ENCODE measurements at places on chromosomes 6 and 20.
A peak's percentile ranks its signal among the peaks of the same experiment; 100 is the strongest.

DNA sequence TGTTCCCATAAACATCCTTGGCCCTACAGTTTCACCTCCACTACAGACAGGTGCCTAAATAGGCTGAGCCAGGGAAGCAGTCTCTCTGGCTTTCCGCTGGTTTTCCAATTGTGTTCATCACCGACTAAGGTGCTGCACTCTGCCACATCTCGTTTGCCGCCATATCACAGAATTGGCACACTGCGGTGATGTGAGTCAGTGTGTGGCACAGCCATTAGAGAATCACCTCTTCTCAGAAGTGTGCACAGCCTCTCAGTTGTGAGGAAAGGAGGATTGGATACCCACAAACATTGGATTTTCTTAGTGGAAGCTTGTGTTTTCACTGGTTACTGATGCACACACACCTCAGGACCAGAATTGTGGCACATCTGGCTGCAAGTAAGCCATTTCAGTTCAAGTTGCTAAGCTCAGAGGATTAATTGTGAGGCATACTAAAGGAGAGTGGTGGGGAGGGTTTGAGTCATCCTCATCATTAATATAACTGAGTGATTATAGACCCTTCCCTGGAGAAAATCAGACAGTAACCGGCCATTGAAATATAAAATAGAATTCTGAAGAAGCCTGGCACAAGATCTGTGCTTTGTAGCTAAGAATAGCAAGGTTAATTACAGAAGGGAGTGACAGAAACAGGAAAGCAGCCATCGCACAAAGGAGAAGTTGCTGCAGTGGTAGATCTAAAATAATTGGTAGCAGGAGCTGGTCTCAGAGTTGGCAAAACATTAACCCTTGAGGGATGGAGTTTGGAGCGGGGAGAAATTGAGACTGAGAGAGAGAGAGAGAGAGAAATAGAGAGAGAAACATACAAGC is 506.9 kb downstream of the LMBRD1 start:
- no peak for DNase-seq

DNA sequence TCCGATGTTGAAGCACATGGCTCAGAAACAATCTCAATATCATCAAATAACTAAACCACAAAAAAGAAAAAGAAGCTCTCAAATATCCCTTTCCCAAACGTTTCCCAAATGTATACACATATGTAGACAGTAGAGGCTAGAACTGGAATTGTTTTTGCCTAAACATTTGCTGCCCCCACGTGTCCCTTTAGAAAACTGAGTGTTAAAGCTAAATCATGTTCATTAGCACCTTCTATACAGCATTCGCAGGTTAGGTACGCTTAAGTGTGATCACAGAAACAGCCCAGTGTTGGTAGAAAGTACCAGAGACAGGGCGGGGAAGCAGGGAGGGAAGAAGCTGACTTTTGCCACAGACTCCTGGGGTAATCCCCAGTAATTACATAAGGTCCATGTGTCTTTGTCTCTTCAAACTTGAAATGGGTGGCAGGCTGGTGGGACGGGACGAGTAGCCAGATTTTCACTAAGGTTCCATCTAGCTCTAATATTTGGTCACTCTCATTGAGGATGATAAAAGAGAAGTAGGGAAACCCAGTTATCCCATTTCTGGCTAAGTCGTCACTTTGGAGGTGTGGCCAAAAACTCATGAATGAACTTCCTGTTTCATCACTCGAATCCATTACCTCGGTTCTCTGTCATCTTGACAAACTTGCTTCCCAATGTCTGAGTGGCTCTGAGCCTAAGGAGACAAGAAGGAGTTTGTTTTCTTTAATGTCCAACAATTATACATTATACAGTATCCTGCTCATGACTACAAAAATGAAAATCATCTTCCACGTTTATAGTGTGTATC is 15.0 kb upstream of the TFAP2A start:
- peak; percentile 56 for DNase-seq

- peak; percentile 38 for DNase-seq
These were observed 20.1 kb upstream of the UTRN start for GRCh38 chr6:144265061-144265357.

DNA sequence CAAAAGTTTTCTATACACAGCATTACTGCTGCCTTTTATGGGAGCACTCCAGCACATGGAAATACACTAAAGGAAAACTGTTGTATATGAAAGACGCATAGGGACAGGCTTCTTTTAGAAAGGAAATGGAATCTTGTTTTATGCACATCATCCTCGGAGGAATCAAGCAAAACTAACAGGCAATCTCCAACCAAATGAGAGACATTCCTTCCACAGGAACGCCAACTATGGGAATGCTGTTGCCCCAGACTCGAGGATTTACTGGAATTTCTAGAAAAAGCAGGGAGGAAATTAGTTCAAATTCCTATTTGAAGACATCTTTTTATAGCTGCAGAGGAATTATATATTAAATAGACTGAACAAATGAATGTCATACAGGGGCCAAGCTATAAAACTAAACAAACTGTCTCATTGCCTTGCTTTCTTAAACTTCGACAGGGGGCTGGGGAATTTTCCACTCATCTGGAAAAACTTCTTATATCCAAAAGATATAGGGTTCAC is 52.2 kb downstream of the LYRM4 start:
- peak; percentile 94 for DNase-seq

- DNase-seq: peak; percentile 96
These were observed 81.2 kb downstream of the ASXL1 start for GRCh38 chr20:32439132-32439829.

GRCh38 chr20:18669241-18670019 is 81.6 kb downstream of the DTD1 start:
- peak; percentile 36 for DNase-seq

GRCh38 chr6:144343701-144344428 is 58.7 kb downstream of the UTRN start:
- no peak for DNase-seq

DNA sequence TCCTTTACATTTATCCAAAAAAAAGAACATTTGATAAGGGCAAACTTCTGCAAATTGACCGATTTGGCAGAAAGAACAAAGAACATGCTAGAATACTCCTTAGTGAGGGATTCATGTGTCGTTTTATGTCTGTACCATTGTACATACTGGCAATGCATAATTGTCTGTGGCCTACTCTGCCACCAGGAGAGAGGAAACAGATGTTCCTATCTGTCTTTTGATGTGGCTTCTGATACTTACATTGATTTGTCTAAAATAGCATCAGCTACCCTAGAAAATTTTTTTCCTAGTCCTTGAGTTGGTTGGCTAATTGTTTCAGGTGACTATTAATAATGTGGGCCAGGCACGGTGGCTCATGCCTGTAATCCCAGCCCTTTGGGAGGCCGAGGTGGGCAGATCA is 654.1 kb downstream of the KIF16B start:
- no peak for DNase-seq

- no peak for DNase-seq
These were observed 40.3 kb downstream of the PPP1R14C start for GRCh38 chr6:150183105-150183504.

DNA sequence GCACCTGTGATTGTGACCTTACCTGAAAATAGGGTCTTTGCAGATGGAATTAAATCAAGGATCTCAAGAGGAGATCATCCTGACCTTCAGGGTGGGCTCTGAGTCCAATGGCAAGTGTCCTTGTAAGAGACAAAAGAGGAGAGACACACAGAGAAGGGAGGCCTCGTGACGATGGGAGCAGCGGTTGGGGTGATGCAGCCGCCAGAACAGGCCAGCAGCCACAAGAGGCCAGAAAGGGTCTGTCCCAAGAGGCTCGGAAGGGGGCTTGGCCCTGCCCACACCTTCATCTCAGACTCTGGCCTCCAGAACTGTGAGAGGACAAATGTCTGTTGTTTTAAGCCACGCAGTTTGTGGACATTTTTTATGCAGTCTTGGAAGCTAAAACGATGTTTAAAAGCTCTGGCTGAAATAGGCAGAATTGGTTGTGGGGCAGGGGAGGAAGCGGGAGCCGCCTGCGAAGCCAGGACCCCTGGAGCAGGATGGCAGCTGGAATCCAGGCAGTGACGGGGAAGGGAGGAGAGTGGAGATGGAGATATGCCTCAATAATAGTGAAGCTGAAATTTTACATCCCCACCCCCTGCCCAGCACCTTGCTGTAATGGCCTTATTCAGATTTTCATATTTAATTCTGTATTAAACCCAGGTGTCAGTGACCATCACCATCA is 216.4 kb downstream of the ANKRD60 start:
- DNase-seq: no peak

DNA sequence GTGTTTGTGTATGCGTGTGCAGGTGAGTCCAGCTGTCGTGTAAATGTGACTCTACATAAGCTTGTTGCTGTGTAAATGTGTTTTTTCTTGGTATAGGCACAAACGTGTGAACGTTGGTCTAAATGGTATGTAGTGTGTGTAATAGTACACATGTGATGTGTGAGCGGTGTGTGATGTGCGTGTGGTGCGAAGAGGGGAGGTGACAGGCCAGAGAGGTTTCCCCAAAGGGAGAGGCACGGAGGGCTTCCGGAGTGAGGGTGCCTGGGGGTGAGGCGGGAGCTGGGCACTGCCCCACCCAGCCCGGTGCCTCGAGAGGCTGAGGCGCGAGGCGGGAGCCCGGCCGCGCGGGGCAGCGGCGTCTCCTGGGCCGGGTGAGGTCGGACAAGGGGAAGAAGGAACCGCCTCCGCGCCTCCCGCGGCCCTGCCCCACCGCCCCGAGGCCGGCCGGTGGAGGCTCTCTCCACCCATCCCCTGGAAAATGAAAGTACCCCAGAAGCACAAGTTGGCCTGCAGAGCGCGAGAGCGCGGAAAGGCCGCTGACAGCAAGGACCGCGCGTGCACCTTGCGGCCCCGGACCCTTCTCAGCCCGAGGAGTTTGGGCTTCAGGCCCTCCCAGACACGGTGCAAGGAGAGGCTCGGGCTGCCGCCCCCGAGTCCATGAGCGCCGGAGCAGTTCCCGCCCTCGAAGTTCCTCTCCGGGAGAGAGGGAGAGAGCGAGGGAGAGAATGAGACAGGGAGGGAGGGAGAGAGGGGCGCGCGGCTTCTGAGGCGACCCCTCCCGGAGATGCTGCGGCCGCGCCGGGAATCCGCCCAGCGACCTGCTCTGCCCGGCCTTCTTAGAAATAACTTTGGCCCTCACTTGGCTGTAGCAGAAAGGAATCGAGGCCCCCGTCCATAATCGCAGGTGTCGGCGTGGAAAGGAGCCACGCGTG is 43.2 kb upstream of the OSTM1 start:
- DNase-seq: no peak

DNA sequence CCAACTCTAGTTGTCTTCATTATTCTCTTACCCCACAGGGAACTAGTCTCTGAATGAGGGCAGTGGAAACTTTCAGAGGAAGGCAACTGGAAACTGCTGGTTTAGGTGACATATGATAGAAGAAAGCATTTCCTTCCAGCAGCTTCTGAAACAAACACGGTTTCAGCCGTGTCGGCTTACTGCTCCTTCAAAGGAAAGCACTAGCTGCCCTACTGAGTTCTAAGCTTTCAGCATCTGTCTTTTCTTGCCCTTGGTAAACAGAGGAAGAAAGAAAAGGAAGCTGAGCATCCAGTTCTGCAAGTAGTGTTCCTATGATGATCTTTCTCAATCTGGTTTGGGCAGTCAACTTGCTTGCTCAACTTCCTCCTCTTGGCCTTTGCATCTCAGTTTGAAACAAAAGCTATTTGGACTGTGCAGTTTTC is 117.5 kb upstream of the CEP85L start:
- no peak for DNase-seq

- DNase-seq: no peak
These were observed 386.8 kb downstream of the SAMD5 start for GRCh38 chr6:147895272-147895671.

DNA sequence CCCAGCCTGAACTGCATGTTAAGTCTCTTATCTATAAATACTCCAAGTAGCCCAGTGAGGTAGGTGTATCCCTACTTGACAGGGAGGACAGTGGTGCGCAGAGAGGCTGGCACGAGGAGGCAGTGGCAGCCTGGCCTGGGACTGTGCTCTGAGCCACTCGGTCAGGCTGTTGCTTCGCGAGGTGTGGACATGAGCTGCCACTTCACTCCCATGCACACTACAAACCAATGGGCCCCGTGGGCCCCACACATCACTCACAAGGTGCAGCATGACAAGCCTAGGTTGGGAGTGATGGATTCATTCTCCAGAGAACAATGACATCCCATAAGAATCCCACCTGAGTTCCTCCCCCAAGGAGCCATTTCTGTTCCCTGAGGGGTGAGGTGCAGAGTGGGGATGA is 54.9 kb downstream of the TMEM242 start:
- DNase-seq: no peak

GRCh38 chr6:56852260-56853010 is 102.5 kb upstream of the BEND6 start:
- no peak for DNase-seq

- no peak for DNase-seq
These were observed 14.0 kb upstream of the COL10A1 start for GRCh38 chr6:116139917-116140316.

DNA sequence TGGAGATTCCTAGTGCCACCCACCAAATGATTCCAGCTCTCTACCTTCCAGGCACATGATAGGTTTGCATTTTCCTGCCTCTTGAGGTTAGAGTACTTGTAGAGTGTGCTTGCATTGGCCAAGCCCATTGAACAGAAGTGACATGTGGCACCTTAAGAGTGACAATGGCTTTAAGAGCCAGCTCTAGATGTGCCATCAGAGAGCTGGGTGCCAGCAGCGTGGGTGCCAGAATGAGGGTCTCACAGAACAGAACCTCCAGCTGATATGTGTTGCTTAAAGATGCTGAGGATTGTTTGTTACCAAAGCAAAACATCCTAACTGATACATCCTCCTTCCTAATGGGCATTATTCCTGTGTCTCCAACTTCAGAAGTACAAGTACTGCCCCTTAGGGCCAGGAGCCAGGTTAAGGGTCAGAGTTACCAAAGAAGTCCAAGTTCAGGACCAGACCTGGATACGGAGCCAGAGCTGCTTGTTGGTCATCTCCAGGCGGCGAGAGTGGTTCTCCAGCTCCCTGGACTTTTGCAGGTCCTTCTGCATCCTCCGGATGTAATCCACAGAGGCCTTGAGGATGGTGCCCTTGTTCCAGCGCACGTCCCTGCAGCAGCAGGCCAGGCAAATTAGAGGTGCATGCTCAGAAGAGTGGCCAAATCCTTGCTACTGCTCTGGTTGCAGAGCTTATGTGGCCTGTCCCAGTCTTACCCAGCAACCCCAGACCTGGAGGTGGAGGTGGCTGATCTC is 47.5 kb downstream of the MDFI start:
- DNase-seq: no peak

GRCh38 chr6:2718334-2719092 is 32.2 kb downstream of the MYLK4 start:
- DNase-seq: peak; percentile 47
